Stimulated activated CD8-positive, alpha-beta memory T cell treated with anti-CD3 and anti-CD28 coated beads, Interleukin-7, amount 100 ng/mL, for 48 hours (primary cell): ENCODE measurements at places on chromosomes 4 and X.

GRCh38 chr4:8917868-8918783 lies 46.5 kb upstream of the HMX1 start:
- DNase-seq = peak; percentile 38

- no peak for DNase-seq
Observed at GRCh38 chrX:142156567-142156966, 48.5 kb downstream of the MAGEC2 start.

DNA sequence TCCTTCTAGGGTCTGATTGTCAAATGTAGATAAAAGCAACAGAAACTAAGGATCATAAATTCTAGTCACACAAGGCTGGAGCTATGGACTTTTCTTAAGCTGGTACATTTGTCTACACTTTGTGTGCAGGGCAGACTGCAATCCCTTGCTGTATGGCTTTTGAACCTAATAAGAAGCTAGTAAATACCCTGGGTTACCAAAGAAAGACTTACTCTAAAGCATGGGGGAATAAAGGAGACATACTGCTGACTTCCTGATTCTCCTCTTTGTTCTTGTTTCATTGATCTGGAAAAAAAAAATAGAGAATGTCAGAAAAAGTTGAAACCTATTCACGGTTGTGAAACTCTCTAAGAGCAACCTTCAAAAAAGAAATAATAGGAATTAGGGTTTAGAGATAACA lies 216.6 kb upstream of the TLL1 start:
- no peak for DNase-seq

GRCh38 chr4:71025654-71026053 lies 32.2 kb downstream of the DCK start:
- DNase-seq = no peak

- DNase-seq = no peak
Observed at GRCh38 chr4:20723019-20723418, 22.8 kb downstream of the PACRGL start.

GRCh38 chr4:62292911-62293310 lies 1092.8 kb downstream of the ADGRL3 start:
- no peak for DNase-seq

DNA sequence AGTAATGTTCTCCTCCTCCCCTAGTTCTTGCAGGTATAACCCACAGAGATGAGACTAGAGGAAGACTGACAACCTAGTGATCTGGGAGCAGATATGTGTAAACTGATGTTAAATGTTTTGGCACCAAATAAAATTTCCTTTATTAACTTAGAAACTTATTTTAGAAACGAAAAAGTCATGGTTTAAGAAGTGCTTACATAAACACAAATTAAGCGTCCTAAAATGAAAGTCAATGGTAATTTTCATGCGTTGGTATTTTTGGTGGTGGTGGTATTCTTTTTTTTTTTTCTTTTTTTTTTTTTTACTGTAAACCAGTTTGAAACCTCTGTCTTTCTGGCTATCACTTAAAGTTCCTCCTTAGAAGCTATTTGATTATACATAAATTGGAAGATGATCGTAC lies 1438.1 kb upstream of the TENM3 start:
- DNase-seq = no peak

- DNase-seq = no peak
Observed at GRCh38 chr4:86837691-86838503, 11.3 kb downstream of the SLC10A6 start.

DNA sequence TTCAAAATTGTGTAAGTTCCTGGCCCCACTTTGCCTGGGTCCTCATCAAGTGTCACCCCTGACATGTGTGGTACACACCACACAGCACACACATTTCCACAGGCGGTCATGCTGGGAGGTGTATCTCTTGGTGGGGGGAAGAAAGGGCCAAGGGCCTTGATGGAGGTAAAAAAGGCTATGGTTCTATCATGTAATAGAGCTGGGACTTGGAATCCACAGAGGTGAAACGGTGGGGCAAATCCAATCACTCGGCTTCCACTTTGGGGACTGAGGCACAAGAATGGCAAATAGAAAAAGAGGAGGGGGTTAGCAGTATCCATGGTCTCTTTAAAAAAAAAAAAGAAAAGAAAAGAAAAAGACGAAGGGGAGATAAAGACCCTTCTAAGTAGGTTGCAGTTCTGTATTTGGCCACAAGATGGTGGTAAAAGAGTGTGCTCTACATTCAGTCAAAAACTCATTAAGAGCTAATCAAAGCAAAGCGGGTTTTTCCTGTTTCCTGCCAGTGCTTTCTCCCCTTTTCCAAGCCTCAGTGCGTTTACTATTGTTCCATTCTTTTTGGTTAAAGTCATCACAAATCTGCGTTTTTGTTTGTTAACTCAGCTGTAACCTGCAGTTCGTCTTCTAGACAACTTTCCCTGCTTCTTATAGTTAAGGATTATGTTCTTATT lies 37.0 kb upstream of the ATP6AP2 start:
- no peak for DNase-seq

- no peak for DNase-seq
Observed at GRCh38 chr4:140110542-140111215, 43.3 kb downstream of the MAML3 start.

GRCh38 chr4:114558446-114559020 lies 40.1 kb upstream of the UGT8 start:
- no peak for DNase-seq

- DNase-seq = no peak
Observed at GRCh38 chr4:71833232-71833900, 49.5 kb upstream of the GC start.

DNA sequence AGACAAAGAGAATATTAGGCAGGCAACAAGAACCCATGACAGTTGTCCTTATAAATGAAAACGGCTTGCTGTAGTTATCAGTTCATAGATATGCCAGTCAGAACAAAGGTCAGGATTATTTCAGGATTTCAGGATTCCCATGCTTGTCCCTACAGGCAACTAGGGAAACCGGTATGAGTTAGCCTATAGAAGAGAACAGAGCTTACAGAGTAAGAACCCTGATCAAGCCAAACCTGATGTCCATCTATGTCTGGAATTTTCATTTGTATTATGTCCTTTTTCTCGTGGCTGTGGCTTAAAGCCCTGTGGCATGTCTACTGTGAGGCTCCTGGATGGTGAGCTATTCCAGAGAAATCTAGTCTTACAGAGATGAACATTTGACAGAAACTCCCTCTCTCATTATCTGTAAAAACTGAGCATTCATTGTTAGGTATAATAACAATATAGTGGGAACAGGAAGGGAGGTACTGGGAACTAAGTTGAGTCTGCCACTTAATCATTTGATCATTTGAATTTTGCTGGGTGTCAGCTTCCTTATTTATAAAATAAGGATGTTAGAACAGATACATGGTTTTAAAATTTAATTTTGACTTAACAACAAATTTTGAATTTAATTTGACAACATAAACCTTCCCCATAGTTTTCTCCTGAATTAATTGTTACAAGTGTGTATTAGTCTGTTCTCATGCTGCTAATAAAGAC lies 129.5 kb upstream of the KLF3 start:
- DNase-seq = no peak

- DNase-seq = no peak
Observed at GRCh38 chrX:39144956-39145355, 343.7 kb downstream of the MID1IP1 start.

- DNase-seq = no peak
Observed at GRCh38 chr4:183244506-183244905, 75.6 kb downstream of the CLDN22 start.

DNA sequence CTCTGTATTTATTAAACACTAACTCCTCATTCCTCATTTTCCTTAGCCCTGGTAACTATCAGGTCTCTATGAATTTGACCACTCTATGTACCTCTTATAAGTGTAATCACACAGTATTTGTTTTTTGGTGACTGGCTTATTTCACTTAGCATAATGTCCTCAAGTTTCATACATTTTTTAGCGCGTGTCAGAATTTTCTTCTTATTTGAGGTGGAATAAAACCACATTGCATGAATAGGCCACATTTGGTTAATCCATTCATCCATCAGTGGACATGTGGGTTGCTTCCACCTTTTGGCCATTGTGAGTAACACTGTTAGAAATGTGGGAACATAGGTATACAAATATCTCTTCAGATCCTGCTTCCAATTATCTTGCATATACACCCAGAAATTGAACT lies 341.2 kb upstream of the BOD1L1 start:
- no peak for DNase-seq

GRCh38 chr4:138226351-138226750 lies 15.8 kb downstream of the SLC7A11 start:
- no peak for DNase-seq

DNA sequence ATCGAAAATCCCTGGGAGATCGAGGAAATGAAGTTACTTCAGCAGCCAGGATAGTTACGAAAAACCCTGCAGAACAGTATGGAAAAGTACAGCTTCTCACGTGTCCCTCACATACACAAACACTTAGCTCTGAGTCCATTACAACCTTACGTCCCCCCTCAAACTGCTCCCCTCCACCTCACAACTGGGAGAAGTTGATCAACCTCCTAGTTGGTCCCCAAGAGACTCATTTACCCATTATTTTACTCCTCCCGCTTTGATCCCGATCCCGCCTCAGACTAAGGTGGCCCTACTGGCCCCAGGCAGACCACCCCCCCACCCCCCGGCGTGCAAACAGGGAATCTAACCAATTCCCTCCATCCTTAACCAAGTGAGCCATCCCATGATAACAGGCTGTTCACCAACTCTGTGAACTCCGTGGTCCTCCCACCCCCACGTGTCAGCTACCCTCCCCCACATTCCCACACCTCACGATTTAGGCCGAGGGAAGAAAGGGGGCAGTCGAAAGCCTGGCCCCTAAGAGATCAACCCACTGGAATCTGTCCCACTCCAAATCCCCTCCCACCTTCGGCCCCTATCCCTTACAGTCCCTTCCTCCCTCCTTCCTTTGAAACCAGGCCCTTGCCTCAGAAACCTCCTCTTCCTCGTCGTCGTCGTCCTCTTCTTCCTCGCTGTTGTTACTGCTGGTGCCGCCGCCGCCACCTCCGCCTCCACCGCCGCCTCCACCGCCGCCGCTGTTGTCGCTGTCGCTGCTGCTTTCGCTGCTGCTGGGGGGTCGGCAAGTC lies 755 bp downstream of the ANKRD17 start:
- peak; percentile 1 for DNase-seq

GRCh38 chrX:152861116-152861515 lies 30.3 kb downstream of the NSDHL start:
- DNase-seq = no peak

- no peak for DNase-seq
Observed at GRCh38 chr4:83036991-83037665, 2.1 kb downstream of the COPS4 start.

DNA sequence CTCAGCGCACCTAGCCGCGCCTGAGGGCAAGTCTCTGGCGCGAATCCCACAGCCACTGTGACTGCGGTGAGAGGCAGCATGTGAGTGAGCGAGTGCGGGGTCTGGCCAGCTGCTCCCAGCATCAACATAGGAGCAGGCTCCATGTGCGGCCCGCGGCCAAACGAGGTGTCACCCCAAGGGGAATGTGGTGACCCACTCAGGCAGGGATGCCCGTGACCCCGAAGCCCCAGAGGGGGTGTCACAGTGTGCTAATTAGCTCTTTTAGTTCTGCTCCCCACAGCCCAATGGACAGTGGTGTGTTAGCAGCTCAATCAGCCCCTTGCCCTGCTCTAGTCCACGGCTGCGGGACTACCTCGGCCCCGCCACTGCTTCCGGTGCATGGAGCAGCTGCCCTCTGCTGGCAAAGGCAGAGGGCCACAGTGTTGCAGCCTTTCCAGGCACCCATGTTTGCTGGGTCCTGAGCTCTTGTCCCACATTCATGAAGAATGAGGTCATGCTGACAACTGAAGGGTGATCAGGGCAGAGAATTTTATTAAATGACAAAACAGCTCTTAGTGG lies 61.4 kb downstream of the AGA start:
- no peak for DNase-seq

DNA sequence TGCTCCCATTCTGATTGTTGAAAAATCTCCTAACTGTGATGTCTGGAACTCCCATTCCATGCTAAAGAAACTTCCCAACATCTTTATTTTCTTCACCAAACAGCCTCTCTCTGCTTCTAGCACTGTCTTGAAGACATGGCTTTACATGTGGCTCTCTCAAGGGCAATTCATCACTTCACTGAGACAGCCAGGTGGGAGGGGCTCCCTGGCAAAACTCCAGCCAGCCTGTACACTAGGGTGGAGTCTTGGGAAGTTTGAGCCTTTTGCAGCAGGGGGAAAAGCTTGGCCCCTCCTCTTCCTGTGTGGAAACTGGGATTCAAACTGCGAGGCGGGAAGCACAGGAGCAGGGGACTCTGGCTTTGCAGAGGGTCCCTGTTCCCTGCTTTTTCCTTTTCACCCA lies 130.5 kb upstream of the TTC29 start:
- no peak for DNase-seq

GRCh38 chrX:97065973-97066372 lies 182.3 kb downstream of the RPA4 start:
- DNase-seq = no peak

- DNase-seq = no peak
Observed at GRCh38 chr4:77413766-77414165, 191.9 kb upstream of the CXCL13 start.

DNA sequence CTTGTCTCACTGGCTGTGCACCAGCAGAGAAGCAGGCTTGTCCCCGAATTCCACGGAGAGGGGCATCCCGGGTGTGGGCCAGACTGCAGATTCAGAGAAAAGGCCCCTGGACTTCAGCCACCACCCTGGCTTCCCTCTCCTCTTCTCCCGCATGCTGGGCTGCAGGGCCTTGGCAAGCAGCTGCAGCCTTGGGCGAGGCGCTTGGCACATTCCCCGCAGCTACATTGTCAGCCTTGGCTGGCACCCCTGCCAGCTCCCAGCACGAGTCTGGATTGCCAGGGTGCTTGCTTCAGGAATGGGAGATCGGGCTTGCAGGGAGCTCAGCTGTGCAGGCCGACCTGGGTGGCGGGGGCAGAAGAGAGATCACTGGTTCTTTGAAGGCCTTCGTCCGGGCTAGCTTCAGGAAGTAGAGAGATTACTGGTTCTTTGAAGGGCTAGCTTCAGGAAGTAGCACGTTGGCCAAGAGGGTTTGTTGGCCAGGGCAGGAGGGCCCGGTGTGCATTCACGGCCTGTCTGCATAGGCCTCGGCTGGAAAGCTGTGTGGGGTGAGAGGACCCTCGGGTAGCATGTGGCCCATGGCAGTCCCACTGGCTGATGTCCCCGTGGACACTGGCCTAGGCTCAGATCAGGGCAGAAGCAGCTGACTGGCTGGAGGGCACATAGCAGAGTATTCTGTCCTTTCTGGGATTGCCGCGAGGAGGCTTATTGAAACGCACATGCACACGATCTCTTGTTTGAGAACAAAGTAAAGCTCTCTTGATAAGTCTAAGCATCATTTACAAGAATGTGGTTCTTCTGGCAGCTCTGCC lies 2.7 kb downstream of the ABCD1 start:
- DNase-seq = no peak
